Pancreas (tissue), 10 donors: ENCODE measurements at places on chromosomes 7 and 10. TPM values are rescaled to one million over a fixed set of nuclear protein-coding genes. Genes with fewer than 3 reads are reported as not detected.

LRRC61 gene
- 11.2 TPM for polyA plus RNA-seq

GHRHR gene
- 0.34 TPM for polyA plus RNA-seq

ASB10 gene
- not detected for polyA plus RNA-seq

CDHR3 gene
- polyA plus RNA-seq = 1.6 TPM

TMEM178B gene
- polyA plus RNA-seq = 2.2 TPM

KCP gene
- polyA plus RNA-seq = 0.33 TPM

MALRD1 gene
- polyA plus RNA-seq = 0.31 TPM

VCL gene
- 8.6 TPM for polyA plus RNA-seq

APBB1IP gene
- 2.1 TPM for polyA plus RNA-seq

SVOPL gene
- 0.12 TPM for polyA plus RNA-seq

FRMPD2 gene
- 0.08 TPM for polyA plus RNA-seq

ZNF804B gene
- polyA plus RNA-seq = 0.14 TPM

HMX2 gene
- 0.19 TPM for polyA plus RNA-seq

ZPBP gene
- polyA plus RNA-seq = 0.33 TPM

TYW1B gene
- polyA plus RNA-seq = 2.1 TPM

CYP26A1 gene
- 0.11 TPM for polyA plus RNA-seq

HECW1 gene
- polyA plus RNA-seq = not detected

RARRES2 gene
- 184 TPM for polyA plus RNA-seq

GPR37 gene
- polyA plus RNA-seq = 0.80 TPM

CD36 gene
- 15.2 TPM for polyA plus RNA-seq

HTRA1 gene
- polyA plus RNA-seq = 20.0 TPM

PRF1 gene
- 0.30 TPM for polyA plus RNA-seq

ASAH2 gene
- polyA plus RNA-seq = 0.15 TPM

MYOZ1 gene
- polyA plus RNA-seq = 0.11 TPM

CYP2W1 gene
- 0.76 TPM for polyA plus RNA-seq

COL13A1 gene
- 11.7 TPM for polyA plus RNA-seq

ERVW-1 gene
- polyA plus RNA-seq = not detected

ARPC1B gene
- polyA plus RNA-seq = 50.3 TPM

ASIC3 gene
- 8.7 TPM for polyA plus RNA-seq

MLXIPL gene
- 146 TPM for polyA plus RNA-seq

DPYSL4 gene
- 2.8 TPM for polyA plus RNA-seq

PLPP4 gene
- 0.07 TPM for polyA plus RNA-seq
